ENCODE measurements at places on chromosomes 4 and X.

- DNase-seq, result no peak
Observed at GRCh38 chr4:158856852-158857251, 88.0 kb downstream of the FNIP2 start.

- DNase-seq, result no peak
Observed at GRCh38 chr4:32454482-32454881, 1734.3 kb downstream of the PCDH7 start.

GRCh38 chrX:101415180-101416145 is 7.4 kb downstream of the HNRNPH2 start:
- no peak for DNase-seq

DNA sequence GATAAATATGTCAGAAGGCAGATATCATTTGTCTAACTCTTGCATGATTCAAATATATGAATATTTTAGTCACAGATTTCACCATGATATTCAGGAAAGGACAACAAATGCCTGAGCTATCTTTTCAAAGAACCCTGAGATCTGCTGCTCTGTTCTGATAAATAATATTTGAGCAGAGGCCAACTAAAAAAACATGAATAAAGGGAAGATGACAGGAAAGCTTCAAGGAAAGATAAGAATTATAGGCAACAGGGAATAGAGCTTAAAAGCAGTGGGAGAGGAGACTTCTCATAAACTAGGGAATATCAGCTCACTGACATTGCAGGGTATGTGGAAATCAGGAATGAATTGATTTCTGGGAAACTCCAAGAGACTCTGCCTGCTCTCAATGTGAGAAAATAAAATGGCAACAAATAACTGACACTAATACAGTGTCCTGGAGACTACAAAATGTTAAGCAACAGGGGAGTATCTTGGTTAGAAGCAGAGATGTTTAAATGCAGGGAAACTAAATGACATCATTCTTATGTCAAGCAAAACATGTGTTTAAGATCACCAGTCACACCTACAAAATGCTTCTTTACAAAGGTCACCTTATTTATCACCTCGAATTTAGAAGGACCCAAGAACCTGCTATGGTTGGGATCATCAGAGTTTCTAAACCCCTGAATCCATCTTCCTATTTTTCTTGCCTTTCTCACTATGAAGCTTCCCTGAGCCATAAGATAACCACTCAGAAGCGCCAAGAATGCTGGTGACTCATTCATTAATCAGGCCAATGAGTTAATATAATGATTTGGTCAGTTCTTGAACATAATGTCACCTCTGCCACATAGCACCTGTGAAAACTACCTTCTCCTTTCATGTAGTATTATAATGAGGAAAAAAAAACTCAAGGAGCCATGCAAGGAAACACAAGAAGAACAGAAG is 78.1 kb downstream of the NDST3 start:
- no peak for DNase-seq

DNA sequence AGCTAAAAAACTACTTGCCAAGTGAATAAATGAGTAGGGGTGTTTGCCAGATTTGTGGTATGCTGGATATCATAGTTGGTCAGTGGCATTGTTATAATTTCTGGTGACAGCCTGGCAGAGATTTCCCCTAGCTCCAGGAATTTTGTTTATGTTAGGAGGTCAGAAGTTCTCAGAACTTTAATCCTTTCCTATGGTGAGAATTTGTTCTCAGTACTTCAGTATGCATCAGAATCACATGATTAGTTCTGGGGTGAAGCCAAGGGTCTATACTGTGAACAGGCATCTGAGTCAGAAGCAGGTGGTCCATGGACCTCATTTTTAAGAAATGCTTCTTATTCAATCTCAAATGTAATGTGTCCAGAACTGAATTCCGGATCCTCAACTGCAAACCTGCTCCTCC is 10.5 kb downstream of the RASSF6 start:
- DNase-seq, result no peak

DNA sequence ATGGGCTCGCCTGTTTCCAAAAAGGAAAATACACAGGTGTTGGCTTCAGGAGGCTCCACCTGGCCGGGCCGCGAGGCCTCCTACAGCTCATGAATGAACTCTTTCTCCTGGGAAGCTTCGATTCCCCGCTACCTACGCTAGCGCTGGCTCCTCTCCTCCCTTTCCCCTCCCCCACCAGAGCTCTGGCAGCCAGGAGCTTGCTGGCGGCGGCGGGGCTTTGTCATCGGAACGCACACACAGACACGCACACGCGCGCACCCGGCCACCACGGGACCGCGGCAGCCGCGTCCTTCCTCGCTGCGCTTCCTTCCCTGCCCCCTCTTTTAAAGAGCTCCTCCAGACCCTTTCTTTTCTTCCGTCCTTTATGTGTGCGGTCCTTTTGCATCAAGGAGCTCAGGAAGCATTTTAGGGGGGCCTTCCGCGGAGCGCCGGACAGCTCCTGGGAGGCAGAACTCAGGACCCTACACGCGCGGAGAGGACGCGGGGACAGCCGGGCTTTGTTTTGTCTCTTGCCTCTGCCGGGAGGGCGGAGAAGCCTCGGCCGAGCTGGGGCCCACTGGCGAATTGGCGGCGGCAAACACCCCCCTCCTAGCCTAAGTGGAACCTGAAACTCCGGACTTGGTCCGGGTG is 70.2 kb upstream of the BCOR start:
- no peak for DNase-seq

- no peak for DNase-seq
Observed at GRCh38 chr4:55578341-55579010, 13.6 kb downstream of the PDCL2 start.

- DNase-seq, result no peak
Observed at GRCh38 chrX:105697984-105698781, 124.2 kb upstream of the NRK start.

DNA sequence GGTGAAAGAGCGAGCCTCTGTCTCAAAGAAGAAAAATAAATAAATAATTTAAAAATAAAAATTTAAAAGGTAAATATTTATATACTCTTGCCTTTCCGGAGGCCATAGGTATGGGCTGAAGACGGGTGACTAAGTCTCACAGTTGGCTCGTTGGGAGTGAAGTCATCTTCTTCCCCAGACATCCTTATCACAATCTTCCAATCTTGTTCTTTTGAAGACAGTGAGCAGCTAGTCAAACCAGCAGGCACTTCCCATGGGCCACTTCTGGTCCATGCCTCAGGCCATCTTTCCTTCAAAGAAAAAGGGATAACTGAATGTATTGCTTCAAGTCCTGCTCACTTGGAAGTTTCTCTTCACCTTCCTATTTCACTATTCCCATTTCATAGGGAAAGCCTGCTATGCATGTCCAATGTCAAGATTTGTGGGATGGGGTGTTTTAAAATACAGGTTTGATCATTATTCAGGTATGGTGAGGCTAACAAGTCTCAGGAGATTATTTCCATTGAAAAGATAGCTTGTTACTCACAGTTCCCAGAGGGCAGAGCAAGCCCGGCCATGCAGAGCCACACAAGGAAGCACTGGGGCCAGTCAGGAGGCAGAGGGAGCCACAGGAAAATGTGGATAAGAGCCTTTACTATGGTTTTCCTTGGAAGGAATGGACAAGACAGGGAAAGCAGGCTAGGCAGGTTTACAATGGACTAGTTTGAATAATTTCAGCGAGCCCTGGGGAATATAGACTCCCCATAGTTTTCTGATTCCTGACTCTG is 33.3 kb upstream of the VCX2 start:
- no peak for DNase-seq

- no peak for DNase-seq
Observed at GRCh38 chr4:126086041-126086440, 771.3 kb downstream of the FAT4 start.

GRCh38 chr4:58760737-58761136 is 1650.6 kb upstream of the IGFBP7 start:
- no peak for DNase-seq

DNA sequence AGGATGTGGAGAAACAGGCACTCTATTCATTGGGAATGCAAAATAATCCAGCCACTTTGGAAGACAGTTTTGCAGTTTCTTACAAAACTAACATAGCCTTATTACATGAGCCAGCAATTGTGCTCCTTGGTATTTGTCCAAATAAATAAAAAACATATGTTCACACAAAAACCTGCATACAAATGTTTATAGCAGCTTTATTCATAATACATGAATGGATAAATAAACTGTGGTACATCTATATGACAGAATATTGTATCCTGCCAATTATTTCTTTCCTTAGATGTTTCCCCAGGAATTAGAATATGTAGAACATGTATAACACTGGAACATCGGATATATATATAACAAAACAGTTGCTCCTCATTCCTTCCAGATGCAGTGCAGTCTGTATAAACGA is 57.7 kb upstream of the VEGFC start:
- DNase-seq, result no peak

DNA sequence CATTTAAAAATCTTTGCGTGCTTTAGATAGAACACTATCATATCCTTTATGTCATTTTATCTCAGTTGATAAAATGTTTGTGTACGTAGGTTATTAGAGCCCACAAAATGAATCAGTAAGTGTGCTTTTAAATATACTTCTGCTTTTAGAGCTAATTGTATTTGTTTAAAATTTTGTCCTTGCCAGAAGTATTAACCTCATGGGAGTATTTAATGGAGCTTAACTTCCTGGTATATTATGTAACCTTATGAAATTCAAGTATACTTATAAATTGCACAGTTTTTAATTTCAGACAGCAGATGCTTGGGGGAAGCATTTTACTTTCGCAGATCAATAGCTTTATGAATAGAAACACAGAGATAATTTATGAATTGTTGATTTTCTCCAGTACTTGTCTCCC is 90.2 kb downstream of the DIPK2B start:
- DNase-seq, result no peak

GRCh38 chrX:150773634-150774033 is 80.4 kb downstream of the MTMR1 start:
- DNase-seq, result no peak

DNA sequence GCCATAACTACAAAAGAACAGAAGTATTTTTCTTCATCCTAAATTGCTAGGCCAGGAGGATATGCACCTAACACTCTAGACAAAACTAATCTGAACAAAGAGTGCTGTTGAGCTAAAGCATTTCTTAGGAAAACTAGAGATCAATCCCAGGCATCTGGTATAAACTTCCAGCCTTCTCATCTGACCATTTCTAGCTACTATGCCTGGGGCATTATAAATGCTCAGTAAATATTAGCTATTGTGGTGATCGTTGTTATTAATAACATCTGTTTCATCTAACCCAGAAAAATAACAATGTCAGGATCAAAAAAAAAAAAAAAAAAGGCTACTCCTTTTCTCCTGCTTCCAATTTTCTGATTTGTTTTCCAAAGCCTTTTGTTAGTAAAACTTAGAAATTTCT is 7.7 kb upstream of the SLC10A6 start:
- no peak for DNase-seq

DNA sequence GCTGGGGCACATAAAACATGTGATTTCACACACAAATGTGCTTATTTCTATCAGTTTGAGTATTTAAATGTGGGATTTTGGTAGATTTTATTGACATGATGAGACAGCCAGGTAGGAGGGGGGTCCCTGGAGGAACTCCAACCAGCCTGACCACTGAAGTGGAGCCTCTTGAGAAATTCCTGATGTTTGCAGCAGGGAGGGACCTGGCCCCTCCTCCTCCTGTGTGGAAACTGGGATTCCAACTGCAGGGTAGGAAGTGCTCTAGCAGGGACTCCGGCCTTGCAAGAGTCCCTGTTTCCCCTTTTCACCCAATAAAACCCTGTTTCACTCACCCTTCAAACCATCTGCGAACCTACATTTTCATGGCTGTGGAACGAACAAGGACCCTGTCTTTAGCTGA is 2224.0 kb upstream of the AGA start:
- DNase-seq, result no peak

DNA sequence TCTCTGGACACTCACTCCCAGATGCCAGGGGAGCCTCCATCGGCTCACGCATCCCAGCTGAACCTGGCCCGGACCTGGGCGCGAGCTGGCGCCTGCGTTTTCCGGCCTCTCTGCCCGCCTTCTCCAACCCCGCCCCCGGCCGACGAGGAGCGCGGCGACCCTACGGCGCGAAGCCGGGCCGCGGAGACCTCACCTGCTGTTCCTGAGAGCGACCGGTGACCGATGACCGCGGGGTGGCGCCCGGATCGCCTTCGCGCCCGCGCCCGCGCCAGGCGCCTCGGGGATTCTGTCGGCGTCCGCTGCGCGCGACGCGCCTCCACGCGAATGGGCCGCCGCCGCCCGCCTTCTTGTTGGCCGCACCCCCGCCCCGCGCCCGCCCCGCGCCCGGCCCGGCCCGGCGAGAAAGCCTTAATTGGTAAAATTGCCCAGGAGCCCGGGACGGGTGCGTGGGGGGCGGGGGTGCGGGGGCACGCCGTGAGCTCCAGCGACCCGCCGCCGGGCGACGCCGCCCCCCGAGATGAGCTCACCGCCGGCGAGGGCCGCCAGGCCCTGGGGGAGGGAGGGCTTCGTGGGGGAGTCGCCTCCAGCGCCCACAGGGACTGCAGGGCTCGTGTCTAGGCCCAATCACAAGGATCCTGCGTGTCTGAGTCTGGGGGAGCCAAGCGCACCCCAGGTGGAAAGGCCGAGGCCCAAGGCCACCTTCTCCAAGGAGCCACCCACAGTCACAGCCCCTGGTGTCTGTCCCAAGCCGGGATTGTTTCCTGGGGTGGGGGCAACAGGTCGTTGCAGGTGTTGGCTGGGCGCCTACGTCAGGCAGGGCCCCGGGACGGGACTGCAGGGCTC is at the start of gene FLNA:
FLNA (minus strand) TSS at position 322 of the 843 bp plus-strand sequence. CDS start 3,389 bp downstream, outside the sequence.
- no peak for DNase-seq

DNA sequence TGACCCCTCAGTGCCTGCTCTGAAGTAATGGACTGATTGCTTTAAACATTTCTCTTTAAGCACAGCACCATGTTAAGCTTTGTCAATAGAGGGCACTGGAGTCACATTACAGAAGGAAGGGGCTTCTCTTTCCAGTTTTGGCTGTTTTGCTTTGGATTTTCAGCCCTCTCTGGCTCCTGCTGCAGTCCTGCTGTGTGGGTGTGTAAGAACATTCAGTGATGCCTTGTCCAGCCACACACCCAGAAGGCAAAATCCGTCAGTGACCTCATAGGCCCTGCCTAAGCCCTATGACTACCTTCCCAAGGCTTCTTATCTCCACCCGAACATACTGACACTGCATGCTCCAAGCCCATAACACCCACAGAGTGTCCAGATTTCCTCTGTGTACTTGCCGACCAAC is 215.3 kb upstream of the CTSO start:
- no peak for DNase-seq

GRCh38 chrX:142076633-142077032 is 128.5 kb downstream of the MAGEC2 start:
- no peak for DNase-seq
